ENCODE measurements at places on chromosomes 1 and 21. TPM values are rescaled to one million over a fixed set of nuclear protein-coding genes. Genes with fewer than 3 reads are reported as not detected.

- peak; percentile 13 for DNase-seq
- H3K4me1 ChIP-seq, result peaks cover 5% of the 10 kb centered on the region
- peak overlapping the region; percentile 64 for H3K27ac ChIP-seq
- no peak overlapping the region for H3K4me3 ChIP-seq
- H3K36me3 ChIP-seq, result no peaks in the 10 kb centered on the region
- H3K27me3 ChIP-seq, result no peaks in the 10 kb centered on the region
Measured at GRCh38 chr1:171142416-171143385, 42.4 kb upstream of the FMO2 start.

DNA sequence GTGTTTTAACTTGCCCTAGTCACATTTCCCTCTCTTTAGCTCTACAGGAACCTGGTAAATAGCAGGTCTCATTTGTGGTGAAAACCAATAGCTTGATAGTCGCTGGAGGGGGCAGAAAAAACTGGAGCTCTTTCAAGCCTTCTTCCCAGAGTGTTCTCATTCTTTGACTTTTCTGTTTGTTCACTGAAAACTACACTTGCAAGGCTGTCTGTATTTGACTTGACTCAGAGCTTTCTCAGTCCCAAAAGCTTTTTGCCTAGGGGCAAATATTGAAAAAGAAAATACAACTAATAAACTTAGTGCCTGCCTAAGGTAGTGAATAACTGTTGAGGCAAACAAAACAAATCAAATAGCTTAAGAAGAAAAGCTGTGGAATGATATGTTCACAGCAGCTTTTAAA, 217.1 kb upstream of the CHRM3 start:
- H3K36me3 ChIP-seq, result no peaks in the 10 kb centered on the region
- no peaks in the 10 kb centered on the region for H3K27me3 ChIP-seq

The RASSF5 gene
- 6.4 TPM for total RNA-seq

DNA sequence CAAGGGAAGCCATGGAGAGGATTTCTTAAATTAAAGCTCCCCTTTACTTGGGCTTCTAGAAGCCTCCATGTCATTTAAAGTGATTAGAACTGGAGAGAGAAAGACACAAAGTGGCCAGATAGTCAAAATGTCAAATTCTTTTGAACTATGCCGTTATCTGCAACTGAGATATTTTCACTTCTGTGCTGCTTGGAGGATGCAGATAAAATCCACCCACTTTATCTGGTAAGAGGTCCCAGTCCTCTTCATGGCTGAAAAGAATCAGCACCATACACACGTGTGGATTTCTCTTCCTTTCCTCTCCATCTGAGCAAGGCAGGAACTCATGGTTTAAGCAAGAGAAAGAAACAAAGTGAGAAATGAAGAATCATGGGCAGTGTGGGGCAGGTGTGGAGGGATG, 276.9 kb upstream of the RUNX1 start:
- no peak overlapping the region for H3K4me3 ChIP-seq
- peaks cover 9% of the 10 kb centered on the region for H3K4me1 ChIP-seq
- peak overlapping the region; percentile 85 for H3K27ac ChIP-seq
- no peak for DNase-seq

- no peak for DNase-seq
- no peaks in the 10 kb centered on the region for H3K27me3 ChIP-seq
- no peak overlapping the region for H3K4me3 ChIP-seq
- no peak overlapping the region for H3K27ac ChIP-seq
- no peaks in the 10 kb centered on the region for H3K4me1 ChIP-seq
- no peaks in the 10 kb centered on the region for H3K36me3 ChIP-seq
Measured at GRCh38 chr21:35945089-35945671, 115.1 kb downstream of the SETD4 start.

- no peaks in the 10 kb centered on the region for H3K27me3 ChIP-seq
- H3K36me3 ChIP-seq, result no peaks in the 10 kb centered on the region
- H3K27ac ChIP-seq, result no peak overlapping the region
- no peaks in the 10 kb centered on the region for H3K4me1 ChIP-seq
Measured at GRCh38 chr1:79457562-79458224, 451.2 kb upstream of the ADGRL4 start.

- H3K4me1 ChIP-seq, result peaks cover 45% of the 10 kb centered on the region
- no peak overlapping the region for H3K27ac ChIP-seq
- H3K27me3 ChIP-seq, result no peaks in the 10 kb centered on the region
- H3K36me3 ChIP-seq, result no peaks in the 10 kb centered on the region
- DNase-seq, result no peak
Measured at GRCh38 chr1:54301497-54301896, 101.5 kb downstream of the MRPL37 start.

The SLC6A9 gene
- total RNA-seq, result 31.8 TPM

- no peaks in the 10 kb centered on the region for H3K36me3 ChIP-seq
- no peaks in the 10 kb centered on the region for H3K27me3 ChIP-seq
- H3K4me3 ChIP-seq, result no peak overlapping the region
- DNase-seq, result no peak
Measured at GRCh38 chr1:243973169-243973568, 77.9 kb upstream of the ZBTB18 start.

- no peaks in the 10 kb centered on the region for H3K27me3 ChIP-seq
- peak; percentile 51 for DNase-seq
- no peak overlapping the region for H3K4me3 ChIP-seq
- no peaks in the 10 kb centered on the region for H3K36me3 ChIP-seq
- H3K4me1 ChIP-seq, result peaks cover 7% of the 10 kb centered on the region
- peak overlapping the region; percentile 68 for H3K27ac ChIP-seq
Measured at GRCh38 chr21:35257413-35257812, 208.3 kb upstream of the RUNX1 start.

- no peaks in the 10 kb centered on the region for H3K4me1 ChIP-seq
- no peak for DNase-seq
- no peak overlapping the region for H3K4me3 ChIP-seq
- H3K27ac ChIP-seq, result no peak overlapping the region
- H3K36me3 ChIP-seq, result no peaks in the 10 kb centered on the region
Measured at GRCh38 chr21:19237608-19238007, 834.0 kb upstream of the TMPRSS15 start.

The FMOD gene
- 13.5 TPM for total RNA-seq

DNA sequence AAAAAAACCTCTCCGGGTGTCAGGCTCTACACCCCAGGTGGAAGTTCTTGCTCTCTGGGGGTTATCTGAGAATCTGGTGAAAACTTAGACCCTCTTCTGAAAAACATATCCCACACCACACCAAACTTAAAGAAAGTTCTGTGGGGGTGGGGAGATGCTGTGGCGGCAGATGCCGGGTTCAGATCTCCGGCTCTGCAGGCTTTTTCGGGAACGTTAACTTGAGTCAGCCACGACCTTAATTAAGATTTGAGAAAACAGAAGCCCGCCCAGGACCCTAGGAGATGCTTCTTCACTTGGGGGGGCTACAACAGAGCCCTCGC, 2.3 kb downstream of the RCC2 start:
- peaks cover 3% of the 10 kb centered on the region for H3K36me3 ChIP-seq
- peak overlapping the region; percentile 59 for H3K4me3 ChIP-seq
- no peak for DNase-seq
- H3K4me1 ChIP-seq, result peaks cover 8% of the 10 kb centered on the region
- no peaks in the 10 kb centered on the region for H3K27me3 ChIP-seq

DNA sequence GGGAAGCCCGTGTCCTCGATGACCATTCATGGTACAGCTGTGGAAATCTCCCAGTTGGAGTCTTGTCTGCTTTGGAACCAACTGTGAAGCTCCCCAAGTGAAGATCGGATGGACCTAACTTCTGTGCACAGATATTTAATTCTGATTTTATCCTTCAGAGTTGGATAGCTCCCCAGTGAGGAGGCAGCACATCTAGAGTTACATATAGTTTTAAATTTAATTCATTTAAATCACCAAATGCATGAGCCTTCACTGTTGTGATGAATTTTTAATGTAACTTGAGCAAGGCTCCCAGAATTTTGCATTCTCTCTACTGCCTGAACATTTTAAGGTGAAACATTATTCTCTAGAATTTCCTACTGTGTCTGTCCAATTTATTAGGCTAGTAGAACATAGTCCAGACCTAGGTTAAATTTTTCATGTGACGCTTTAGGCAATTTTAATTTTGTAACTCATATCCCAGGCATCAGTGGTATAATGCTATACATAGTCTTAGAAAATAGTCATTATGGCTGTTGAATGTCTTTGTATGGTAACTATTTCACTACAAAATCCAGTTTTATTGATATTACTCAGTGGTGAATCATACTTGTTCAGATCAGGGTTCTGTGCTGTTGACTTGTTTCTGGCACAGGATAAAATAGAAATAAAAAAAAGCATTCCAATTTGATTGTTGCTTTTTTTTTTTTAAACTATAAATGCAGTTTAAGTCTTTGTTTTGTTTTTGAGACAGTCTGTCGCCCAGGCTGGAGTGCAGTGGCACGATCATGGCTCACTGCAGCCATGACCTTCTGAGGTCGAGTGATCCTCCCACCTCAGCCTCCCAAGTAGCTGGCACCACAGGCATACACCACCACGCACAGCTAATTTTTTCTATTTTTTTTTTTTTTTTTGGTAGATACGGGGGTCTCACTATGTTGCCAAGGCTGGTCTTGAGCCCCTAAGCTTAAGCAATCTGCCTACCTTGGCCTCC, 66.9 kb downstream of the PRDM2 start:
- H3K27ac ChIP-seq, result no peak overlapping the region
- H3K27me3 ChIP-seq, result no peaks in the 10 kb centered on the region
- no peaks in the 10 kb centered on the region for H3K4me1 ChIP-seq
- no peaks in the 10 kb centered on the region for H3K36me3 ChIP-seq
- no peak for DNase-seq

The S100A14 gene
- 134 TPM for total RNA-seq

- no peaks in the 10 kb centered on the region for H3K4me1 ChIP-seq
- no peak overlapping the region for H3K4me3 ChIP-seq
- H3K36me3 ChIP-seq, result no peaks in the 10 kb centered on the region
- H3K27me3 ChIP-seq, result no peaks in the 10 kb centered on the region
Measured at GRCh38 chr1:187517546-187517945, 688.8 kb downstream of the PLA2G4A start.

DNA sequence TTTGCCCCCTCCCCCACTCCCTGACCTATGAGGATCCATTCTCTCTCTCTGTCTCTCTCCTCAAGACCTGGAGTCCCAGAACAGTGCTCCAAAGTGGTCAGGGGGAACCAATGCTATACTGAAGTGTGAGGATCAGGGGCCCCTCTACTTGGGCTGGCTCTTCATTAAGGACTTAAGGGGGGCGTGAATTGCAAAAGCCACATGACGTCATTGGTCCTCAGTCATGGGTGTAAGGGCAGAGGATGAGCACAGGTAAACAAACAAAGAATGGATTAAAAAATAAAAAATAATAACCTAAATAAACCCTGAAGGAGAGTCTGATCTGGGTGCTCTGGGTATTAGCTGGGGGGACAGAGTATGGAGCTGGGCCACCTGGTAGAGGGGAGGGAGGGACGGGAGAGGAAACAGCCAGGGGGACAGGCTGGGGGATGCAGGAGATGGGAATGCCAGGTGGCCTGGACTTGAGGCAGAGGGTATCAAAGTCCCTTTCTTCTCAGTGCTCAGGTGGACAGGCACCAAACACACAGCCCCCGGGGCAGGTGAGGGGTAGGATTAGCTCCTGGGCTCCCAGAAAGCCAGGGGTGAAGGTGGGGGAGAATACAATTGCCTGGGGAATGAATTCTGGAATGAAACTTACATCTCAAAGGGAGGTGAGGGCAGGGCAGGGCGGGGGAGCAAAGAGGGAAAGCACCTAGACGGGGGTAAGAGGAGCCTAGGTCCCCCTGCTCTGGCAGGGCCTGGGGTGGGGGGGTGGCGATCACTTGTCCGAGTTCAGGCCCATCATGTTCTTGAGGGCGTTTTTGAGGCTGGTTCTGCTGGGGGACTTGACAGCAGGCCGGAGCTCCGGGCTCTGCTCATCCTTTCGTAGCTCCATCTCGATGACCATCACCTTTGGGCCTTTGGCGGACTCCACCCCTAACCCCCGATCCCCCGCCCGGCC, 4.6 kb downstream of the MPZ start:
- H3K36me3 ChIP-seq, result no peaks in the 10 kb centered on the region
- H3K27me3 ChIP-seq, result no peaks in the 10 kb centered on the region
- H3K4me1 ChIP-seq, result peaks cover 15% of the 10 kb centered on the region
- H3K27ac ChIP-seq, result peak overlapping the region; percentile 73
- peak overlapping the region; percentile 85 for H3K4me3 ChIP-seq

- no peak overlapping the region for H3K4me3 ChIP-seq
- peak; percentile 35 for DNase-seq
- no peak overlapping the region for H3K27ac ChIP-seq
- no peaks in the 10 kb centered on the region for H3K27me3 ChIP-seq
Measured at GRCh38 chr21:39016740-39017315, 166.4 kb downstream of the PSMG1 start.

The PALMD gene
- 2.9 TPM for total RNA-seq

GRCh38 chr1:171084091-171084490, 6.6 kb upstream of the FMO3 start:
- peaks cover 16% of the 10 kb centered on the region for H3K4me1 ChIP-seq
- no peak for DNase-seq
- no peaks in the 10 kb centered on the region for H3K27me3 ChIP-seq
- no peak overlapping the region for H3K4me3 ChIP-seq
- H3K27ac ChIP-seq, result no peak overlapping the region

DNA sequence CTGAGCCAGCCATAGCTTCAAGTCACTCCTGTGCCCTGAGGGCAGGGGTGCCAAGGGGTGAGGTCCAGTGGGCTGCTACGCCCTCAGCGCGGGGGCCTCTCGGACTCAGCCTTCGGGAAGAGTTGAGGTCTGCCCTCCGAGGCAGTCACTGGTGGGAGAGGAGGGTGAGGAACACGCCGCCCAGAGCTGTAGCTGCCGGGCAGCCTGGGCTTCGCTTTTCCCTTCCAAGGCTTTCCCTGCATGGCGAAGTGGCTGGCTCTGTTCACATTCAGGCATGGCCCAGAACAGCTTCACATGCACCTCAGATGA, 43.0 kb upstream of the C1orf174 start:
- no peak overlapping the region for H3K4me3 ChIP-seq
- no peaks in the 10 kb centered on the region for H3K27me3 ChIP-seq
- H3K4me1 ChIP-seq, result no peaks in the 10 kb centered on the region
- no peak overlapping the region for H3K27ac ChIP-seq

GRCh38 chr1:2241820-2242219, 13.7 kb downstream of the SKI start:
- no peak for DNase-seq
- H3K27me3 ChIP-seq, result no peaks in the 10 kb centered on the region
- no peak overlapping the region for H3K27ac ChIP-seq

The PLEKHN1 gene
- total RNA-seq, result 1.4 TPM

DNA sequence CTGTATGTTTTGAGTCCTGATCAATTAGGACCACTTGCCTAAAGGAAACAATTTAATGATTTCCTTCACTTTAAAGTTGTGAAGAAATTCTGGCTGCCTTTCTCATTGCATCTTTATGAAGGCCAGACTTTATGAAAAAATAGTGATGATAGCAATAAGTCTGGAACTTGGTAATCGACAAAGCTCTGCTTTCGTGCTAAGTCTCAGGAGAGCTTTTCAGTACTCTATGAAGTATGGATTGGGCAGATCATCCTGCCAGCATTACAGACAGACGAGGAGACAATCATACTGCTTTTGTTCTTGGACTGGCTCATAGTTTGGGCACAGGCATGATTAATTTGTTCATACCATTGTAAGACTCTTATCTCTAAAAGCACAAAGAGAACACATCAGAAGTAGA, 45.5 kb upstream of the KCNJ15 start:
- no peaks in the 10 kb centered on the region for H3K36me3 ChIP-seq
- H3K4me3 ChIP-seq, result no peak overlapping the region
- H3K4me1 ChIP-seq, result no peaks in the 10 kb centered on the region
- H3K27ac ChIP-seq, result no peak overlapping the region

Data from transverse colon (tissue), 4 donors.